ENCODE measurements at places on chromosomes 11 and 22.

GRCh38 chr11:71929491-71929890 lies 645 bp downstream of the RNF121 start:
- no peak for DNase-seq

DNA sequence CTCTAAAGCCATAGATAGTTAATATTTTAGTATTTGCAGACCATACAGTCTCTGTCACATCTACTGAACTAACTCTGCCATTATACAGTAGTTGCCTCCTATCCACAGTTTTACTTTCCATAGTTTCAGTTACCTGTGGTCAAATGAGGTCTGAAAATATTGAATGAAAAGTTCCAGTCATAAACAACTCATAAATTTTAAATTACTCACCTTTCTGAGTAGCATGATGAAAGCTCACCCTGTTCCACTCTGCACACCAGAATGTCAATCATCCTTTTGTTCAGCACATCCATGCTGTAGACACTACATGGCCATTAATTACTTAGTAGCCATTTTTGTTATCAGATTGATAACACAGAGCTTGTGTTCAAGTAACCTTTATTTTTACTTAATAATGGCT lies 51.7 kb upstream of the ME3 start:
- no peak for DNase-seq

GRCh38 chr11:67356864-67357561 lies 3.7 kb upstream of the POLD4 start:
- DNase-seq = peak; percentile 55

DNA sequence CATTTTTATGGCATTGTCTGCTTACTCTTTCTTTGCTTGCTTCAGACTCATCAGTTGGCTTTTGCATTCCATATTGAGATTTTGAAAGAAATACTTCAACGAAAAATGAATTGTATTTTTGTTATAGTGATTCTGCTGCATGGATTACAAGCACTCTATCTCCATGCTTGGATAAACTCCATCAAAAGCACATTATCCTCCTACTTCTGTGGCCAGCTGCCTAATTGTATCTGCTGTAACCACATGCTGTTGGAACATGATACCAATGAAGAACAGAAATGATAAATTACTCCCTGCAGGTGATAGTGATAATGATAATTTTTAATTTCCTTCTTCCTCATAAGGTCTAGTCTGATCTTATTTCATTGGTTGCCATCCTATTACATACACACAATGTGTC lies 100.8 kb downstream of the PRMT3 start:
- DNase-seq = no peak

Data from effector CD4-positive, alpha-beta T cell (primary cell).